ENCODE measurements at places on chromosomes 7 and 10.

DNA sequence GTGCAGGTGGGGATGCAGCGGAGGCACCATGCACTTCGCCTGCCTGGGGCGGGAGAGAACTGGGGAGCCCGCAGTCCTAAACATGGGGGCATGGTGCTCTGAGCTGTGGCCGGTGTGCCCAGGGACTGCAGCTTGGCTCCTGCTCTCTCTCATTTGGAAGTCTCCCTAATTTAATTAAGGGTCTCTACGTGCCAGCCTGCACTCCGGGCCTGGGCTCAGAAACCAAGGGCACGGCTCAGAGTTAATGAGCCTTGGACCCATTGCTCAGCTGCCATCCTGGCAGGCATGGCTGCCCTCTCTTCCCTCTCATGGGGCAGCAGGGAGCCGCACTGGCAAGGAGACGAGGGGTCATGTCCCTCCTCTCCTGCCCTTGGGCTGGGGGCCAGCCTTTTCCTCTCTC lies 115.6 kb downstream of the CDH23 start:
- peak; percentile 32 for DNase-seq

DNA sequence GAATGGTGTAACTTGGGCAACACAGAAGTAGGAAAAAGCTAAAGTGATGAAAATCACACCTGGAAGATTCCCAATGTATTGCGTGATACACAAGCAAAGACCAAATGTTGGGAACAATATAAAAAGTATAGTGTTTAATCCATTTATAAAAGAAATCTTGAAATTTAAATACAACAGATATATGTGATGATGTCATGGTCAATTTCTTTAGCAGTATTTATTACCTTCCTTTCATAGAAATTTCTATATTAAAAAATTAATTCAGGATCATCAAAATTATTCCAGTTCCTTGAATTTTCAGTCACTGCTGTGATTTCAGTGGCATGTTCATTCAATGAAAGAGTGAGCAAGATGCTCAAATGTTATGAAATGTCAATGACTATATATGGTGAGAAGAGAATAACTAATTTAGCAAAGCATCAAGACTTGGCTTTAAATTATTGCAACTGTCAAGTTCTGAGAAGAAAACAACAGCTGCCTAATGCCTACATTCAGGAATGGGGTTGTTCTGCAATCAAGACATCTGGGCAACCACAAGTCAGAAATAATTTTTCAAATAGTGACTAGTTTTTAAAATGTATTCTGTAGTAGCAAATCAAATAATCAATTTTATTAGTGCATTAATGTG lies 308.8 kb downstream of the SEMA3D start:
- no peak for DNase-seq

DNA sequence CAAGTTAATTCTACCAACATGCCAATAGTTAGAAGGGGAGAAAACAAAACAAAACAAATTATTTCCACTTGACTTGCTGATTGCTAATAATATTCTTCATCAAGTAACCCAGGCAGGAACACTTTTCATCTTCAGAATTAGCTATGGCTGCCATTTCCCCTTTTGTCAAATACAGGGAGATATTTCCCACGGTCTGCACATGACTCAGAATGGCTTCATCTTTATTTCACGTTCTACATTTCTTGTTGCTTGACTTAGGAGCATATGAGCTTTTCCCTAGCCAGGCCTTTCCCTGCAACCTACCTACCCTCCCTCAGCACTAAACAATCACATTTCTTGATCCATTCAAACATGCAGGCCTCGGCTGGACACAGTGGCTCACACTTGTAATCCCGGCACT lies 6.5 kb downstream of the CPVL start:
- DNase-seq: no peak

GRCh38 chr7:32494946-32495297 lies 367 bp upstream of the AVL9 start:
- DNase-seq: no peak

DNA sequence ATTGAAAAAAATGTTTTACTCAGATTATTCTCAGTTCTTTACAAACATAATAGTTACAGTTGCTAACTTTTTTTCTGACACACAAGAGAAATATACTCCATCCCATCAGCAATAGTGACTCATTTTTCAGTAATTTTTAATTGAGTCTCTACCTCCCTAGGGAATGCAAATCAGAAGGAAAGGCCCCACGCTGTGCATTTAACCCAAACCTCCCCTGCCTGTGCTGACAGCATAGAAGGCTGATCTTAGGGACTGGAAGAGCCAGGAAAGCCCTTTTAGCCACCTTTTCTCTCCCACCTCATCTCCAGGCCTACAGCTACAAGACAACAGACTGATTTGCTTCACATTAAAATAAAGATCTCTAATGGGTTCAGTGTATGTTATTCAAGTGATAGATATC lies 24.7 kb upstream of the PIK3CG start:
- no peak for DNase-seq

GRCh38 chr7:111486472-111487142 lies 75.7 kb downstream of the IMMP2L start:
- peak; percentile 37 for DNase-seq

DNA sequence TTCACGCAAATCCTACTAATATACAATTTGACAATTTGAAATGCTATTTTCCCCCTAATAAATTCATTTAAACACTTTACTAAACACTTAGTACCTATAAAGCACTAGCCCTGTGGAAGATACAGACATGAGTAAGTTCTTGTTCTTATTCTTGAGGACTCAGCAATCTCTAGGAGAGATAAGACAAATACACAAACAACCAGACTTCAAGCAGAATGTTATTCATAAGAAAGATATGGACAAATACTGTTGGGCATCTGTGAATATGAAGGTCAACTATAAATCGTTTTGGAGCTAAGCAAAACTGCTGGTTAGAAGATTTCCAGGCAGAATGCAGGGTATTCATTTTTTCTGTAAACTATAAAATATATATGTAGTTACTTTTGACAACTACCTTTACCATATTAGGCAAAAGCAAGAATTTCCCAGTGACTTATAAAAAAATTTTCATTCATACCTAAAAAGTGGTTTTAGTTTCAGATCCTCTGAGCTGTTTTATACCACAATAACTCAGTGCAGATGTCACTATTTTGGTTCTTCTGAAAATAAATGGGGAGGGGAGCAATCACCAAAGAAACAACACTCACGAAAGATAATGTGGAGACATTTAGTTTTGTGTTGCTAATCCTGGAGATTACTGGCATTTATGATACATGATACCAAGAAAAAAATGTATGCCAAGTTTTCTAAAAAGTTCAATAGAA lies 3.8 kb downstream of the VPS41 start:
- no peak for DNase-seq

GRCh38 chr10:94133239-94133638 lies 139.5 kb downstream of the PLCE1 start:
- DNase-seq: peak; percentile 43

- DNase-seq: peak; percentile 64
Observed at GRCh38 chr10:83165265-83165664, 974.0 kb upstream of the GHITM start.

DNA sequence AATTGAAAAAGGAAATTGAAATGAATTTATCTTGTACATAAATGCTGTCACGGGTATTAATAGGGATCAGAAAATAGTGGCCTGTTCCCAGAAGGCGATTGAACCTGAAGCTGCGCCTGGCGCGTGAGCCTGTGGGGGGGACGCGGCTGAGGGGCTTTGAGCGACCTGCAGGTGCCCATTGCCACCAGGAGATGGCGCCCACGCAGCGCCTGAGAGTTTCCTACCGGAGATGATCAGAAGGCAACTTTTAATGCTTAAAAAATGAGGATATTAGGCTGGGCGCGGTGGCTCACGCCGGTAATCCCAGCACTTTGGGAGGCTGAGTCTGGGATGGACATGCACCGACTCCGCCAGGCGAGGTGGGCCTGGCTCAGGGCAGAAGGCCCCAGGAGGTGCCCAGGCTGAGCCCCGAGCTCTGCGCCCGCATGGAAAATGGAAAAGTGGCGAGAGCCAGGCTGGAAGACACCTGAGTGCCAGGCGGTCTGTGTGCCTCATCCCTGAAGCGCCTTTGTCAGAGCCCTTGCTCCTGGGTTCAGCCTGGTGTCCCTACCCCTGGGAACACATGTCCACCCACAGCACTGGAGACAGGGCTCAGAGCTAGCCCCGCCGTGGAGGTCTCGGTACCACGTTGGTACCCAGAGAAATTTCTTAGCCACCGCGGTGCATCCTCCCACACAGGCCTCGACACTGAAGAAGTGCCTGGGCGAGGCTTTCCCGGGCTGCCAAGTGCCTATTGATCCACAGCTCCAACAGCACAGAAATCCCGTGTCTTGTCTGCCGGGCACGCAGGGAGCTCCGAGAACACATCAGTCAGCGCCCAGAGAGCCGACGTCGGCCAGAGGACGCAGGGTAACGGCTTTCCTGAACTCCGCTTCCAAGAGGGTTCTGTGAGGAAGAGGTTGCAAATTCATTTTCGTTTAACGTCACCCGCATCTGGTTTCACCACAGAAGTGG lies 117.4 kb downstream of the INPP5A start:
- no peak for DNase-seq

- DNase-seq: no peak
Observed at GRCh38 chr10:79327090-79327457, 20.2 kb upstream of the PPIF start.

- no peak for DNase-seq
Observed at GRCh38 chr7:121521711-121522400, 125.7 kb upstream of the FAM3C start.

GRCh38 chr7:17769918-17770317 lies 170.4 kb downstream of the SNX13 start:
- DNase-seq: peak; percentile 15

DNA sequence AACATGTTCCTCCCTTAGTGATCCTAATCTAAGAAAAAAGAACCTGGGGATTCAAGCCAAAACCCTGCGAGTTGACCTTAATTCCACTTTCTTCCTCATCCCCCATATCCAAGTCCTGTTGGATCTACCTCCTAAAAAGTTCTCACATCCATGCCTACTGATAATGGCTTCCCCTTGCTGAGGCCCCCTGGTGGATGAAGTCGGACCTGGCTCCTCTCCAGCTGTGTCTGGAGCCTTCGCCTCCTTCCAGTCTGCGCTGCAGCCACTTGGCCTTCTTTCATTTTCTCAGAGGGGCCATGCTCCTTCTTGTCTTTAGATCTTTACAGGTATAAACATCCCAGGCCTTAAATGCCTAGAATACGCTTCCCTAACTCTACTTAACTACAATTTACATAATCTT lies 8.1 kb downstream of the PDE1C start:
- DNase-seq: no peak

- no peak for DNase-seq
Observed at GRCh38 chr10:71962901-71963300, 1.3 kb upstream of the CHST3 start.

- no peak for DNase-seq
Observed at GRCh38 chr10:16423599-16423998, 13.2 kb upstream of the PTER start.

DNA sequence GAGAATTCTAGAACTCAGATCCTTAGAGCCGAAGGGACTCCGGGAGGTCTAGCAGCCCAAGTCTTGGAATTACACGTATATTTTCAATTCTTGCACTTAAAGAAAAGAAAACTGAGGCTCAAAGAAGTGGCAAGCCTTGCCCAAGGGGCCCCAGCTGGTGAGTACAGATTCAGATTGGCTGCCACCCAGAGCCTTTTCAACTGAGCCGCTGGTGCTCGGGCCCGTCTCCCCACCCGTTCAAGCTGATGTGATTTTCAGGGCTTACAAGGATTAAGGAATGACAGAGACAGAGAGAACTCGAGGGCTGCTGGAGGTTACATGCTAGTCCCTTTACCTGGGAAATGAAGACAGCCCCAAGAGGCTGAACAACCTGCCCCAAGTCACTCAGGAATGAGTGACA lies 117.8 kb downstream of the ABLIM1 start:
- no peak for DNase-seq

DNA sequence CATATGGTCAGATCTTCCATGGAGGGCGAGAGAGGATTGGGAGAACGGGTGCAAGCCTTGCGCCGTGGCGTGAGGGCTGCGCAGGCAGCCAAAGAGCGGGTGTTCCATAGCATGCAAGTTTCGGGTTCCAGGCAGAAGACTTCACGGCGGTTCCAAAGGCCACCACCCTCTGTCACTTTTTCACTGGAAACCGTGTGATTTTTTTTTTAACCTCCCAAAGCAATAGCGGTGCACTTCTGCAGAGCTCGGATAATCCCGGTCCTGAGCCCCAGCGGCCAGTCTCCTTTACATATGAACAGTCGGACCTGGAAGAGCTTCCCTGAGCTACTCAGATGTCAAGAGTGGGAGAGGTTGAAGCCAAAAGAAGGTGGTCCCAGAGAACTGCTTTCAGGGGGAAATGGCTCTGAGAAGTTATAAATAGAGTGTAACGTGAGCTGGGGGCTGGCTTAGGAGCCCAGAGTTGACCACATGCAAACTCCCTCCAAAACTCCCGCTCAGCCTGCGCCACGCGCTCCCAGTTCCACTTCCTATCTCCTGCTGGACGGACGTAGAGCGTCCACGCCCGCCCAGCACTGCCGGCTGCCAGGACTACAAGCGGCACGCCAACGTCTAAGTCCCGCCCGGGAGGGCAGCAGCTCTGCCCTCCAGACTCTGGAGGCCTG lies at the start of gene MEOX2:
TSS of gene MEOX2 (minus strand) at position 389 of the 662 bp plus-strand sequence. CDS start at position 108, 281 bp downstream.
- no peak for DNase-seq

GRCh38 chr10:128744811-128745305 lies 618.6 kb upstream of the MKI67 start:
- DNase-seq: no peak

DNA sequence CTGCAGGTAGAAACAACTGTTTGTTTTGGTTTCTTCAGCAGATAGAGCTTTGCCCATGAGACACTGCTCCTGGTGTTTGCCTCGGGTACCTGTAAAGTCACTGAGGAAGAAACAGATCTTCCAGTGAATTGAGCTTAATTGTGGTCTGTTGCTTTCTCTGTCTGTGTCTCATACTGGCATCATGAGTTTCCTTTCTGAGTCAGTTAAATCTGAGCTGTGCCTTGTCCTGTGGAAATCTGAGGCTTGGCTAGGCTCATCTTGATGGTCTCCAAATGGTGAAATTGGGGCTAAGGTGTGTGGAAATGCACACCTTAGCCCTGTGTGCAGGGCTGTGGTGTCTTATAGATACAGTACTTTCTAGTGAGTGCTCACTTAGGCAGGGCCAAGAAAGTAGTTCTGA lies 67.4 kb downstream of the GBF1 start:
- no peak for DNase-seq

DNA sequence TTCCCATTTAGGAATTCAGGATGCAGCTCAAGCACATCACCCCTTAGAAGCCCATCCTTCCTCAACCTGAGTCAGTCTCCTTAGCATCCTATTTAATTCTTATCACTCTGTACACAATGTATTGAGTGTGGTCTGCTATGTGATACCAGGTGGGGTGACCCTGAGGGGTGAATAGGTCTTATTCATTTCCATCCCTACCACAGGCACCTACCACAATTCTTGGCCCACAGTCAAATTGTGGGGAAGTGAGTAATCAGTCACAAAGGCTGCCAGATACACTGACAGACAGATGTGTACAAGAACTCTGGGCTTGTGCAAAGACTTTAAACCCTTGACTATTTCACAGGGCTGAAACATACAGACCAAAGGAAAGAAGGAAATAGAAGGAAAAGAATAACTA lies 560.5 kb downstream of the PARD3 start:
- DNase-seq: no peak

GRCh38 chr10:63666836-63667383 lies 145.7 kb downstream of the REEP3 start:
- peak; percentile 68 for DNase-seq

Measured in NCI-H446 treated with DMSO at 0.1 percent for 48 hours (cell line).